Activated naive CD8-positive, alpha-beta T cell treated with anti-CD3 and anti-CD28 coated beads, Interleukin-2, amount 10 ng/mL, durations not matched to agents 7 days and 5 days (primary cell): ENCODE measurements at places on chromosomes 3 and 15.

DNA sequence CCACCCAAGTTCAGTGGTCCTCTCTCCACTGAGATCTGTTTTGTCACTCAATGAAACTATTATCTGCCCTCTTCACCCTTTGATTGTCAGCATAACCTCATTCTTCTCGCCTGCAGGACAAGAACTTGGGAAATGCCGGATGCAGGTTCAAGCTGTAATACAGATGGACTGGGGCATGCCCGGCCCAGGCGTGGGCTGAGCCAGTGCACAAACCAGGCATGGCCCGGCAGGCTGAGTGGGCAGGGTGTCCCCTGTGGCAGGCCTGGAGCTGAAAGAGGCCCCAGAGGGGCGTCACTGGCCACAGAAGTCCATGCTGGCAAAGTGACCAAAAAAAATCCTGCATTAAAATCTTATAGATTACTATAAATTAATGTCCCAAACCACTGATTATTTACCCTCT is 638.9 kb upstream of the EPHA6 start:
- DNase-seq = no peak

DNA sequence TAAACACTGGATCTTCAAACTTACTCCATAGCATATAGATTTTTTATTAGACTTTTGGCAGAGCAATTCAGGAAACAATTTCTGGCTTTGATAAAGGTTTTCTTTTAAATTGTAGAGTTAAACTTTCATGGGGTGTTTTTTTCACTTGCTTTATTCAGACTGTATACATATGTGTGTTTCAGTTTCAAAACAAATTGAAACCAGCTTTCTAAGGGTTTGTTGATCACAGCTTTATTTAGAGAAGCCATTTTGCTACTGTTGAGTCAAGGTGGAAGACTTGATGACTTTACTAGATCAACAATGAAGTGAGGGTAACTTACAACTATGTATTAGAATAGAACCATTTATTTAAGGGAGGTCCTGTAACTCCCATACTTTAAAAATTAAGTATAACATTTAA is 6.2 kb downstream of the UBE2E1 start:
- DNase-seq = no peak

DNA sequence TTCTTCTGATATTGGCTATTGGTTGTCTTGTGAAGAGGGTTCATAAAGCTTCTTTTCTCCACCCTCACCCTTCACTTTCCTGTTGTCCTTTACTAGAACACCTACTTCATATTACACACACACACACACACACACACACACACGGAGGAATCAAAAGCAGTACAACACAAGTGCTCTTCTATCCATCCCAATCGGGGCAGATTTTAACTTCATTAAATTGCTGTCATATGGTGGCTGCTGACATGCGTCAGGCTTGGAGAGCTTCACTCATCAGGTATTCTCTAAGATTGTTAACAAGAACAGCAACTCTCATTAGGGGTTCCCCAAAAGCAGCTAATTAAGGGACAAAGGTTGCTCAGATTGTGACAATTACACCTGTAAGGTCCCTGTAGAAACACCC is 239.1 kb upstream of the MEIS2 start:
- DNase-seq = no peak

- DNase-seq = no peak
Measured at GRCh38 chr3:128278761-128279600, 125.7 kb downstream of the EEFSEC start.

DNA sequence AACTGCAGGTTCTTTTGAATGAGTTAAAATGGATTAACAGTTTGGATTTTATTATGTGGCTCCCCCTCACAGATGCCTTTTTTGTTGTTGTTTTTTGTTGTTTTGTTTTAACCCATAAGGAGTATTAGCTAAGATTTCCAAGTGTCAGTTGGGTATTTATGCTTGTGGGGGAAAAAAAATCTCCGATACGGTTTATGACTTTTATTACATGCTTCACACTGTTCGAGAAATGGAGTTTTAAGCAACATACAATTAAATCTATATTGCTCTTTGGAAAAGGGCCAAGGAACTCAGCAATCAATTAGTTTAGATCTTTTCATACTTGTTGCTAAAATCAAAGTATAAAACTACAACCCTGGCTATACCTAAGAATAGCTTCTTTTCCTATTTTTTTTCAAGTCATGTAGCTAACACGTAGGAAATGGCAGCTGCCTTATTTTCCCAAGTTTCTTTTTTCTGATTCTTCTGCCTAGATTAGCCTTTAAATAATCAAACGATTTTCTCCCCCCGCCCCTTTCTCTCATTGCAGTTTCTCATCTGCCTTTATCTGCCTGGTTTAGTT is 16.0 kb downstream of the NR2F2 start:
- no peak for DNase-seq

GRCh38 chr3:72044231-72044855 is 259.4 kb upstream of the PROK2 start:
- DNase-seq = no peak

DNA sequence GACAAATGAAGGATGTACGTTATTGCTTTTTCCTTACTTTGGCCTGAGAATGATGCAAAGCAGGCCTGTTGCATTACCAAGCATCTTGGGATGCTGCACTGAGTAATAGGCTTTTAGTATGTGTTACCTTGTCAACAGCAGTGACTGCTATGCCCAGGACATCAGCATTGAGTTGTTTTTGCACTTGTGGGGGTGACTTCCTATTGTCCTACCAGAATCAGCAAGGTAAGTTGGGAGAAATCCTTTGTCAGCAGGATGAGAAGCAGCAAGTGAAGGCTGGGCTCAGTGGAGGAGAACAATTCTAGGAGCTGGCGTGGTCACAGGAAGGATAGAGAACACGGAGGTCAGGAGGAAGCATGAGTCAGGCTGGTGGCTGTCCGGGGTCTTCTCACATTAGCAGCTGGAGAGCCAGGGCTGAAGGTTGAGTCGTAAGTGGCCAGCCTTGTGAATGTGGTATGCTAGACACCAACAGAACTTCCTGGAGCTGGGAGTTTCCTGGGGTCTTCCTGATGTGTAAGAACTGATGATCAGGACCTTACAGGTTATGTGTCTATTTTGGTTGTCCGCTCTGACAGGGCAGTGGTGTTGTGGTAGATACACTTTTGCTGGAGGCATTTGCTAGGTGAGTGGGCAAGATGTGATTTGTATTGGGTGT is 142.7 kb downstream of the FNDC3B start:
- DNase-seq = no peak

GRCh38 chr3:71103430-71103921 is 480.1 kb downstream of the FOXP1 start:
- DNase-seq = no peak

DNA sequence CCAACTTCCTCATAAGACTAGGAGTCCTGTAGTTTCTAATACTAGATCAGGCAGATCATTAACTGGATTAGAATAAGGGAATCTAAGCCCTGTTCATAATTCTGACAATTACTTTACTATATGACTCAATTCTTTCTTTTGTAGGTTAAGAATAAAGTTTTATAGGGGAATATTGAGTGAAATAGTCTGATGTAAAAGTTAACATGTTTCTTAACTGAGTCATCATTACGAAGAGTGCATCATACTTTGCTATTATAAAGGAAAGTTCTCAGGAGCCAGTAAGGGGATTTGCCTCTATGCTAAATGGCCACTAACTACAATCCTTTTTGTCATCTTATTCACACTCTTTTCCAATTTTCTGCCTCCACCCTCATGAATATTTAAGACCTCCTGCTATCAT is 63.1 kb downstream of the POLQ start:
- no peak for DNase-seq

DNA sequence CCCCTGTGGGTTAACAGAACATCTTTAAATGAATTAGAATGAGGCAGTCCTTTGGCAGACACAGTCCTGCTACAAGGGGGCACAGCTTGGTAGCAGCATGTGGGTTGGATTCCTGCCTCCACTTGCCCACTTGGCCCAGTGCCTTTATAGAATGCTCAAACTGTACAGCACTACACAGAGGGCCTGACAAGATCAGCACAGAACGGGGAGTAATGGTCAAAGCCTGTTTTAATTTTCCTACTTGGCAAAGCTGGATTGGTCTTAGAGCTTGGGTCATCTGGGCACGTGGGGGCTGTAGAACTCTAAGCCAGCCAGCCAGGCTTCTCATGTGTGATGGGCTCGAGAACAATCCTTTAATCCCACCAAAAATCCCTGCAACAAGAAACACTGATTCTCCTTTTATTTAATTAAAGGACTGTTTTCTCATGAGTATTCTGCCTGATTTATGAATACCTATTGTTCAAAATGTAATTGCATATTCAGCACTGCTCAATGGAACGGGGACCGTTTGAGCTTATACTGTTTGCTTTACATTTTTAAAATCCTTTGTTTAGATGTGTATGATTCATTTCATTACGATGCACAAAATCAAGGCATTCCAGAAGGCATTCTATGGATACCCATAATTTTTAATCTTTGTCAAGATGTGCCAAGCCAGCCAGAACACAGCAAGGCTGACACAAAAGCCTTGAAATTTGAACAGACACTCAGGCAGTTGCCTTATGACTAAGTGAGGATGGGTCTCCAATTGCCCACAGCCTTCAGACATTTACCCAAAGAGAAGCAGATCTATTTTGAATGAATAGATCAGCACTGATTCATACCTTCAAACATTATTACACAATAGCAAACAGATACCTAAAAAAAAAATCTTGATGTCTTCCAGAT is 249.3 kb upstream of the TGFBR2 start:
- DNase-seq = no peak

- no peak for DNase-seq
Measured at GRCh38 chr3:116064646-116065045, 380.6 kb downstream of the LSAMP start.

DNA sequence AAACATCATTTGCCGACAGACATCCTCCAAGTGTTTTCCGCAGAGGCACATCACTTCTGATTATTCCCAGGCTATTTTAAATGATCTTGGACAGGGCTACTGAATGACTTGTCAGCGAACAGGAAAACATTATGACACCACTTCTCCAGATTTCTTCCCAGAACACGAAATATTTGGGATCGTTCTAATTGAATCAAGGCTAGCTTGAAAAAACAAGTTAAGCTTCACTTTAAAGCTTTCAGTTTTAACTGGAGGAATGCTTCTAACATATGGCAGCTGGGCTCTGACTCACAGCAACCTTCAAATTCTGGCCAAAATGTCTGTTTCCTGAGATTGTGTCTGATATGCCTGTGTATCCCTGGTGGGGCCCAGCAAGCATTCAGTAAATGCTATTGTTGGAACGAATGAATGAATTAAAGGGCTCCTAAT is 127.0 kb upstream of the ICE2 start:
- DNase-seq = no peak

DNA sequence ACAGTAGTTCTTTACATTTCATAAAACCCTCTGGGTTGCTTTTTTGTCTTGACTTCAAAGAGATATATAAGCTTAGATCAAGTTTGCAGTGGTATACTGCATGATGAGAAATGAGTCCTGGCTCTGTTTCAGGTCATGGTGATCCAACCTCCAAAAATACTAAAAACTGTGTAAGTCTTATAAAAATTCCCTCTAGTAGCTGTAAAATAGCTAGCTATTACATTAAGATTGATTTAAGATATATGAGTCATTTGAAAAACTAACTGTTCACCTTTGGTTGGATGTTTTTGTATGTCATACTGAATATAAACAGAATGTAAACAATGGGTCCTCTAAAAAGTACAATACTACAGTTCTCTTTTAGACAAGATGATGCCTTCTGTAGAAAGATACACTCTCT is 879.2 kb downstream of the ROBO1 start:
- no peak for DNase-seq

DNA sequence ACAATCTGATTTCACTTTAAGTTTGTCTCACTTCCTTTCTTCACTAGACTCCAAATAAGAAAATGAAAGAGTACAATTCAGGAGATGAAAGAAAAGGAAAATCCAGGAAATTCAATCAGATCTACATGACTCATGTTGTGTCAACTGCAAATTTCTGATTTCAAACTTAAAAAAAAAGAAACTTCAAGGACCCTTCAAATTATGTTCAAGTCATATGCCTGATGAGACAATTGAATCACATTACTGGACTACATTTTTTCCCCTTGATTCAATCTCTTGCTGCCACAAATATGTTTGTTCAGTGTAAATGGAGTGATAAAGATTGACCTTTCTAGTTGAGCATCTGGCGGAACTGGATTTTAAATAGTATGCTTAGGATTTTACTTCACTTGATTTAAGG is 37.4 kb downstream of the FRMD5 start:
- no peak for DNase-seq

DNA sequence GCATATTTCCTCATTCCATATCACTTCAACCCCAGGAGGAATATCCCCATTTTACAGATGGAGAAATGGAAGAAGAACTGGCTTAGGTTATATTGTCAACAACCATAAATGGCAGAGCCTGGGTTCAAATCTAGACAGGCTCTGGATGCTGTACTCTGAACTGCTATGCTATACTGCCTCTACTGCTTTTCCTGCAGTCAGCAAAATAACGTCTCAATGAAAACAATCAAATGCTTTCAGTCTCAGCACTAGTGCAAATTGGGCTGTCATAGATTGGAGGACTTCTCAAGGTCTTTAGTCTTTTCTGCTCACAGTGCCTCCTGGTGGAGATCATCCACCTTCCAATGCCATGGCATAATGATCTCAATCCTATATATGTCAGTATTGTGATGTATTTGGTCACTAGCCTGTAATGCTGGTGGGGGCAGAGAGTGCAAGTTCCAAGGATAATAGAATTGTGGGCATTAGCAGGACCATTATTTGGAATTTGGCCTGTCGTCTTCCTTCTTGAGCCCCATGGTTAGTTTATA is 285.0 kb downstream of the CLSTN2 start:
- no peak for DNase-seq

GRCh38 chr3:175940243-175940642 is 1081.1 kb downstream of the NAALADL2 start:
- DNase-seq = no peak

GRCh38 chr3:36648241-36649034 is 115.9 kb downstream of the DCLK3 start:
- DNase-seq = no peak

- no peak for DNase-seq
Measured at GRCh38 chr3:138461896-138462295, 27.5 kb downstream of the ESYT3 start.

DNA sequence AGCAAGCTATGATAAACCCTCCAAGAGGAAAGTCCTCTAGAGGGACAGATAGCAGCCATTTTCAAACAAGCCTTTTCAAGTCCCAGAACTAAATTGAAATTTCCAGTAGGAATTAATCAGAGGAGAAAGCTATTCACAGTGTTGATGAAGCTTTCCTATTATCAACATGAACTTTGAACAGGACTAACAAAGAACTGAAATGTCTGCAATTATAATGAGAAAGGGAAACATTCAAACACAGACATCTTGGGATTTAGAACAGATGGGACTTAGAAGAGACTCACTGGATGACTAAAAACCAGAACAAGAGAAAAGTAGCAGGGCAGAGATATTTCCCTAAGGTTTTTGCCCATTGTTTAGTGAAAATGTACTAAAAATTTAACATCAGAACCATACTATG is 622.1 kb upstream of the UBE2E2 start:
- no peak for DNase-seq
